ENCODE measurements at places on chromosomes 5 and 9. TPM values are rescaled to one million over a fixed set of nuclear protein-coding genes. Genes with fewer than 3 reads are reported as not detected.
A peak's percentile ranks its signal among the peaks of the same experiment; 100 is the strongest.

- peak overlapping the region; percentile 39 for H3K27ac ChIP-seq
- no peaks in the 10 kb centered on the region for H3K27me3 ChIP-seq
- no peaks in the 10 kb centered on the region for H3K36me3 ChIP-seq
- no peak overlapping the region for H3K4me3 ChIP-seq
These were observed 50.6 kb downstream of the LHFPL2 start for GRCh38 chr5:78597974-78598371.

GRCh38 chr5:6584727-6585126 is 48.1 kb downstream of the NSUN2 start:
- H3K36me3 ChIP-seq, result no peaks in the 10 kb centered on the region
- no peak overlapping the region for H3K27ac ChIP-seq
- DNase-seq, result no peak
- H3K4me1 ChIP-seq, result peaks cover 2% of the 10 kb centered on the region

DNA sequence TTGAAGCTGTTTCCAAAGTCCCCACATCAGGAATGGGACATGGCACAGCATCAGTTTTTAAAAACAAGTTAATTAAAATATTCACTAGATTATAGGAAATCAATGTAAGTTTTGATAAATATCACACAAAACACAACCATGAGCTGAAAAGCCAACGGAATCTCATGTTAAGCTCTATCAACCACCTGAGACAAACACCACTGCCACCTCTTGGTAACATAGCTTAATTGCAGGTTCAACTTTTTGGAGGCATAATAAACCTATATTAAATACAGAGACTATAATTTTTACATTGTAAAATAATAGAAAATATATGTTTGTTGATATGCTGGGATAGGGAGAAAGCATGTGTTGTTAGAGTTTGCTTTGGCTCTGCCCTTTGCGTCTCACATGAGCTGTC is 126.1 kb downstream of the SV2C start:
- no peaks in the 10 kb centered on the region for H3K4me1 ChIP-seq
- H3K27ac ChIP-seq, result no peak overlapping the region
- DNase-seq, result no peak
- H3K27me3 ChIP-seq, result no peaks in the 10 kb centered on the region

DNA sequence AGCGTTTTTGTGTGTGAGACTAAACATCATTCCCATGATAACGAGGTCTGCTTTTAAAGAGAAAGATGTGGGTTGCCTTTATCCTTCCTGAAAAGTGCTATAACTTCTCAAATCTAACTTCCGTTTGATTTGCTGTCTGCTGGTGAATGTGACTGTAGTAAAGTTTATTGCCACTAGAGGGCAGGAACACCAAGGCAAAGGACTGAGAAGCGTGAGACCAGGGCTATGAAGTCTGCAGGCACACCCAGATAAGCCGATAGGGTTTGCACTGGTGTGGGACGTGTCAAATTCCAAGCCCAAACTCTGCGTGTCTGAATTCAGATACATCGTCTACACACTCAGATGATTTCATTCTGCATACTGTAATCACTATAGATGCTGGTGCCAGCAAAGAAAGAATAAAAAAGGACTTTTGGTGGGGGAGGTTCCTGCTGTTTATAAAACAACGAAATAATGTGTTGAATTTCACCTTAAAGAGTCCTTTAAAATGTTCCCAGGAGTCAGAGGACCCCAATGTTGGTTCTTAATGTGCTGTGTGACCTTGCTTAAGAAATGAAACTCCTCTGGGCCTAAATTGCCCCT is 87.2 kb downstream of the PTTG1 start:
- no peaks in the 10 kb centered on the region for H3K27me3 ChIP-seq
- no peak overlapping the region for H3K27ac ChIP-seq
- DNase-seq, result no peak
- H3K4me3 ChIP-seq, result no peak overlapping the region
- H3K36me3 ChIP-seq, result no peaks in the 10 kb centered on the region
- no peaks in the 10 kb centered on the region for H3K4me1 ChIP-seq

- no peaks in the 10 kb centered on the region for H3K36me3 ChIP-seq
- no peak for DNase-seq
- H3K4me1 ChIP-seq, result no peaks in the 10 kb centered on the region
- no peak overlapping the region for H3K4me3 ChIP-seq
- no peak overlapping the region for H3K27ac ChIP-seq
- H3K27me3 ChIP-seq, result no peaks in the 10 kb centered on the region
These were observed 130.7 kb upstream of the NR3C1 start for GRCh38 chr5:143533978-143534760.

DNA sequence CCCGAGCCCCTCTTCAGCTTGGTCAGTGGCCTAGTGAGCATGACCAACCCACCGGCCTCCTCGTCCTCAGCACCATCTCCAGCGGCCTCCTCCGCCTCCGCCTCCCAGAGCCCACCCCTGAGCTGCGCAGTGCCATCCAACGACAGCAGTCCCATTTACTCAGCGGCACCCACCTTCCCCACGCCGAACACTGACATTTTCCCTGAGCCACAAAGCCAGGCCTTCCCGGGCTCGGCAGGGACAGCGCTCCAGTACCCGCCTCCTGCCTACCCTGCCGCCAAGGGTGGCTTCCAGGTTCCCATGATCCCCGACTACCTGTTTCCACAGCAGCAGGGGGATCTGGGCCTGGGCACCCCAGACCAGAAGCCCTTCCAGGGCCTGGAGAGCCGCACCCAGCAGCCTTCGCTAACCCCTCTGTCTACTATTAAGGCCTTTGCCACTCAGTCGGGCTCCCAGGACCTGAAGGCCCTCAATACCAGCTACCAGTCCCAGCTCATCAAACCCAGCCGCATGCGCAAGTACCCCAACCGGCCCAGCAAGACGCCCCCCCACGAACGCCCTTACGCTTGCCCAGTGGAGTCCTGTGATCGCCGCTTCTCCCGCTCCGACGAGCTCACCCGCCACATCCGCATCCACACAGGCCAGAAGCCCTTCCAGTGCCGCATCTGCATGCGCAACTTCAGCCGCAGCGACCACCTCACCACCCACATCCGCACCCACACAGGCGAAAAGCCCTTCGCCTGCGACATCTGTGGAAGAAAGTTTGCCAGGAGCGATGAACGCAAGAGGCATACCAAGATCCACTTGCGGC is 1.8 kb downstream of the EGR1 start:
- H3K4me3 ChIP-seq, result peak overlapping the region; percentile 78
- H3K36me3 ChIP-seq, result no peaks in the 10 kb centered on the region
- H3K4me1 ChIP-seq, result peaks cover 6% of the 10 kb centered on the region
- peak; percentile 31 for DNase-seq
- H3K27ac ChIP-seq, result peak overlapping the region; percentile 97

DNA sequence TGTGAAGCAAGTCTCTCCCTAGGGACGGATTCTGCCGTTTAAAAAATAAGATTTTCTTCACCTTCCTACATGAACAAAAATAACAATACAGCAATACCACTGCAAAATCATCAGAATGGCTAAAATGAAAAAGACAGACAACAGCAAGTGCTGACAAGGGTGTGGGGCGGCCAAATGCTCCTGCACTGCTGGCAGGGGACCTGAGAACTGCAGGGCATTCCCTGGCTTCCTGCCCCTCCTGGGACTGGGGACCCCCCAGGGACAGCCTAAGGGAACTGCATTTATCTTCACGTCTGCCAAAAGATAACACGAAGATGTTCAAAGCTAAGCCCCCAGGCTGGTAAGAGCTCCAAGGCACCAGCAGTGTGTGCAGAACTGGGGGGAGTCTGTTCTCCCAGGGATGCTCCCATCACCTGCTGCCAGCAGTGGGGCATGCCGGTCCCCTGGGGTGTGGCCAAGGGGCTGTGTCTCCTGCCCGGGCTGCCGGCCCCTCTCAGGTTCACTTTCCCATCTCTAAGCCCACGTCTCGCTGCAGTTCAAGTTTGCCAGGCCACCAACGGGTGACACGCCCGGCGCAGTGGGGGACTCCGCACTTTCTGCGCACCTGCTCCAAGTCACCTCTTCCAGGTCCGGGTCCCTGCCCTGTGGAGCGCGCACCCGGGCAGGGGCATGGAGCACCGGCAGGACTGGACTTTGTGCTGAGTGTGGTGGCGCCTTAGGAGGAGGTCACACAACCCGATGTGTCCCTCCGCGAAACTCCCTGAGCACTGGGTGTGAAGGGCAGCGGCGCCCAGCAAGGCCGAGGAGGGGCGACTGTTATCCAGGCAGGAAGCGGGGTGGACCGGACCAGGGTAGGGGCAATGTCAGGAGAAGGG is 4.5 kb upstream of the EGFL7 start:
- H3K36me3 ChIP-seq, result no peaks in the 10 kb centered on the region
- H3K27ac ChIP-seq, result no peak overlapping the region
- no peaks in the 10 kb centered on the region for H3K4me1 ChIP-seq
- no peak for DNase-seq

GRCh38 chr5:9622971-9623421 is 7.2 kb downstream of the TAS2R1 start:
- no peaks in the 10 kb centered on the region for H3K36me3 ChIP-seq
- no peaks in the 10 kb centered on the region for H3K4me1 ChIP-seq
- no peak overlapping the region for H3K27ac ChIP-seq
- no peak overlapping the region for H3K4me3 ChIP-seq

DNA sequence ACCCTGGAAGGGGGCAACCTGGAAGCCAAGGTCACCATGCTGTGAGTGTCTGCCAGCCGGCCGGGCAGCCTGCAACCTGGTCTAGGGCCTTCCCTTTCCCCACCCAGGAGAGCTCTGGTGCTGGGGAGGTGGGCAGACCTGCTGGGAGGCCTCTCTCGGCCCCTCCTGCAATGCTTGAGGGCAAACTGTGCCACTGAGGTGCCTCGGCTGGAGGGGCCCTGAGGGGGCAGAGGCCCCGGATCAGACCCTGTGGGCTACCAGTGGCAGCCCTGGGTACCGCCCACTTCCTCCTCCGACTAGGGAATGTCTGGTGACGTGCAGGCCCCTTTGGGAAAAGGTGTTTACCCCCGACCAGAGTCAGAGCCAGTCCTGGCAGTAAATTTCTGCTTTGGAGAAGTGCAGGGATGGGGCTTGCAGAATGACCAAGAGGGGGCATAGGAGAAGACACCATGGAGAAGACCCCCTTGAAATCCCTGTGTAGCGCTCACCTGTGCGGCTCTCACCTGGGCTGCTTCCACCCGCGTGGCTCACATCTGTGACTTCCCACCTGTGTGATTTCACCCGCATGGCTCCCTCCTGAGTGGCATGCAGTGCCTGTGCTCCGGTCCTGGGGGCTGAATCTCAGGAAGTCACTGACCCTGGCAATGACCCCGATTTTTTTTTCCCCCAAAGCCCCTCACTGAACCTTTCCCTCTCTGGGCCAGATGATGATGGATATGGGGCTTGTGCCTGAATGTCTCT is 1.1 kb downstream of the LCN1 start:
- peaks cover 23% of the 10 kb centered on the region for H3K27me3 ChIP-seq
- H3K4me3 ChIP-seq, result no peak overlapping the region
- H3K27ac ChIP-seq, result no peak overlapping the region
- no peaks in the 10 kb centered on the region for H3K36me3 ChIP-seq
- no peak for DNase-seq
- H3K4me1 ChIP-seq, result no peaks in the 10 kb centered on the region

- no peaks in the 10 kb centered on the region for H3K4me1 ChIP-seq
- no peak for DNase-seq
- H3K27ac ChIP-seq, result no peak overlapping the region
- H3K4me3 ChIP-seq, result no peak overlapping the region
These were observed 26.3 kb downstream of the LIFR start for GRCh38 chr5:38529955-38530646.

DNA sequence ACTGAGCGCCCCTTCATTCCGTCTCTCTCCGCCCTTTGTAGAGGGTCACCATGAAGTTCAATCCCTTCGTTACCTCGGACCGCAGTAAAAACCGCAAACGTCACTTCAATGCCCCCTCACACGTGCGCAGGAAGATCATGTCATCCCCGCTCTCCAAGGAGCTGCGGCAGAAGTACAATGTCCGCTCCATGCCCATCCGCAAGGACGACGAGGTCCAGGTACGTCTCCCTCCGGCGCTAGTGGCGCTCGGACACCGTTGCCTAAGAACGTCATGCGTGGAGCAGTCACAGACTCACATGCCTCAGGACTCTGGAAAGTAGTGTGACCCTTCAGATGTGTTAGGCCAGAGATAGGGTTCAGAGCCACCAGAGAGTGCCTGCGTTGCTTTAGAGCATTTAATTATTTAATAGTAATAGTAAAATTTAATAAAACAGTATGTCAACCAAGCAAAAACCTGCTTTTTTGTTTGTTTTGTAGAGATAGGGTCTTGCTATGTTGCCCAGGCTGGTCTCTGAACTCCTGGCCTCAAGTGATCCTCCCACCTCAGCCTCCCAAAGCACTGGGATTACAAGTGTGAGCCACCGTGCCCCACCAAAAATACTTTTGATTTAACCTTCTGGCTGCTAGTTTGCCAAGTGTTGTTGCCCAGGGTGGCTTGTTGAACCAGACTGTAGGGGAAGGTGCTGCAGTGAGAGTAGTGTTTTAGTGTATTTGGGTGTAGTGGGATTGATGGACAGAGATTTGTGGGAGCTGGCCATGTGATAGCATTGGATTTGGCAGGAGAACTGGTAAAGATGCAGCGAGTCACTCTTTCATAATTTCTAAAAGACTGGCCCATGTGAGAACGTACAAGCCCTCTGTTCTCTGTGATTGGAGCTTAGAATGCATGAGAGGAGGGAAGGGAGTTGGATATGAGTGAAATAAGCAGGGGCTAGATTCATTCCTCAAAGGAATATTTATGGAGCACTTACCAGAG is 888 bp downstream of the RPL26L1 start:
- H3K36me3 ChIP-seq, result no peaks in the 10 kb centered on the region
- DNase-seq, result no peak
- H3K4me1 ChIP-seq, result peaks cover 8% of the 10 kb centered on the region
- peak overlapping the region; percentile 87 for H3K27ac ChIP-seq

- no peak overlapping the region for H3K27ac ChIP-seq
- no peak for DNase-seq
- no peak overlapping the region for H3K4me3 ChIP-seq
- no peaks in the 10 kb centered on the region for H3K4me1 ChIP-seq
- H3K27me3 ChIP-seq, result no peaks in the 10 kb centered on the region
These were observed 15.1 kb upstream of the TNFAIP8 start for GRCh38 chr5:119340597-119341218.

The IL4 gene
- not detected for total RNA-seq

The PAEP gene
- not detected for total RNA-seq

The TIFAB gene
- not detected for total RNA-seq
